ENCODE measurements at places on chromosomes 12 and 14.
A peak's percentile ranks its signal among the peaks of the same experiment; 100 is the strongest.

GRCh38 chr14:95463171-95463901 lies 53.1 kb downstream of the SYNE3 start:
- DNase-seq = no peak

- peak; percentile 70 for DNase-seq
These were observed 88.4 kb downstream of the TMCC3 start for GRCh38 chr12:94561943-94562411.

DNA sequence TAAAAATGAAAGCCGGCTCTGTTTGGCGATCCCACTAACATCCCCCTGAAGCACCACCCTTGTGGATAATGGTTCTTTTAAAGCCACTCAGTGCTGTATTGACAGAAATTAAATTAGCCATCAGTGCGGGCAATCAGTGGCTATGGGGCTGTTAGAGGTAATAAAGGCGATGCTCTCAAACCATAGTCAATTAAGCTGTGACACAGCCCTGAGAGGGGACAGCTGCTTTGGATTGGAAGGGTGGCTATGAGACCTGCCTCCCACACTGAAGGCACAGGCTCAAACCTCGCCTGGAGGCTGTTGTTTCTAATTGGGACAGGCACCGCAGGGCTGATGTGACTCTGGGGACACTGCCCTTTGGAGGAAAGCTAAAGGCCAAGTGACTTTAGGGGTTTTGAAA lies 562.2 kb downstream of the VRK1 start:
- DNase-seq = peak; percentile 68

DNA sequence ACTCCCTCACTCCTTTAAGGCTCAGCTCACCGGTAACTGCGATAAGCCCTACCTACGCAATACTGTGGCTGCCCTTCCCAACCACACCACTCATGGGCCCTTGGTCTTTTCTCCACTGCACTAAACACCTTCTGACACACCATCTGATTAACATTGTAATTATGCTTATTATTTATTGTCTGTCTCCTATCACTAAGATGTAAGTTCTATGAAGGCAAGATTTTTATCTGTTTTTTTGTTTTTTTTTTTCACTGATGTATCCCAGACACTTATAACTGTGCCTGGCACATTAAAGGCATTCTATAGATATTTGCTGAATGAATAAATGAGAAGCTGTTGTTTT lies 34.2 kb upstream of the PYGL start:
- no peak for DNase-seq

- no peak for DNase-seq
These were observed 23.0 kb downstream of the VPS37B start for GRCh38 chr12:122872815-122873361.

- DNase-seq = no peak
These were observed 139.5 kb downstream of the ERC1 start for GRCh38 chr12:1130571-1130970.

DNA sequence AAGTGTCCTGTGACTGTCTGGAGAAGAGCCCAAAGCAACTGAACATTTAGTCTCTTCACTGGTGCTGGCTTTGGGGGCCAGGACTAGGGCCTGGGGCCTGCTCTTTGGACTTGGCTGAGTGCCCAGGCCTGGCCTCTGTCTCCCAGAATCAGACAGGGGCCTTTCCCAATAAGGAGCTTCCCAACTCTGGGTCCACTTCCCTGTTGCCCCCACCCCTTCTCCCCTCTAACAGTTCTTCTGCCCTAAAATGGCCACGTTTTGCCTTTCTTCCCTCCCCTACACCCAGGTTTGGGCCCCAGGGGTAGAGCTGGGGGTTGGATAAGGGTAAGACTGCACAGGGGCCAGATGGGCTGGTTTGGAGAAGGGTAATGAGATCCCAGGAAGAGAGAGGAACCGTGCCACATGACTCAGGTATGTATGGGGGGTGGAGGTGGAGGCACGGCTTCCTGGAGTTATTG lies 10.0 kb upstream of the ITGA5 start:
- no peak for DNase-seq

DNA sequence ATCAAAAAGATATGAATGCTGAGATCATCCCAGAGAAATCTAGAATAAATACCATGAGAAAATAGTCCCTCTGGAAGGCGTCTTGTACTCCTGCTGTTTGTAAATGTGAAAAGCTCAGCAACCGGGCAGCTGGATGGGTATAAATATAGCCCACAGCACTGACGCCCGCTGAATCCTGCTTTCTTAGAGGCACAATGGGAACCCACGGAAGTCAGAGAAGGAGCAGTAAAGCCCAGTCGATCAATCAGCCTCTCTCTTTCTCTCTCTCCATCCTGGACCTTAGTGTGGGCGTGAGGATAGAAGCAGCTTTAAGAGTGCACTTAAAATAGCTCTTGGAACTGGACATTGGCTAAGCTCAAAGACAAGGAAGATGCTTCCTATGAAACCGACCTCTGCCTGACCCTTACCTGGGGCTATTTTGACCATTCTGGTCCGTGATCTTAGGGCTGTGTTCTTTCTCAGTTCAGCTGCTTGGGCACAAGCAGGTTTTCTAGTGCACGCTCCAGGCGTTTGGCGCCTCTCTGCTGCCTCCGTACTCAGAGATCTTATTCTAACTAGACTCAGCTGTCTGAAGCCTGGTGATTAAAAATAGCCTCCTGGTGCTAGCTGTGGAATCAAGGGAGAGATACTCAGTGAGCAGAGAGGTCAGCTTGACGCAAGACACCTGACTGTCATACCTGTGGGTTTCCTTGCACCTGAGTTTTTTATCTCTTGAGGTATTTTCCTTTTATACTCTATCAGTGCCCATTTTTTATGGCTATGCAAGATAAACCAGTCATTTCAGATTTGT lies 144.6 kb downstream of the ETV6 start:
- peak; percentile 27 for DNase-seq

DNA sequence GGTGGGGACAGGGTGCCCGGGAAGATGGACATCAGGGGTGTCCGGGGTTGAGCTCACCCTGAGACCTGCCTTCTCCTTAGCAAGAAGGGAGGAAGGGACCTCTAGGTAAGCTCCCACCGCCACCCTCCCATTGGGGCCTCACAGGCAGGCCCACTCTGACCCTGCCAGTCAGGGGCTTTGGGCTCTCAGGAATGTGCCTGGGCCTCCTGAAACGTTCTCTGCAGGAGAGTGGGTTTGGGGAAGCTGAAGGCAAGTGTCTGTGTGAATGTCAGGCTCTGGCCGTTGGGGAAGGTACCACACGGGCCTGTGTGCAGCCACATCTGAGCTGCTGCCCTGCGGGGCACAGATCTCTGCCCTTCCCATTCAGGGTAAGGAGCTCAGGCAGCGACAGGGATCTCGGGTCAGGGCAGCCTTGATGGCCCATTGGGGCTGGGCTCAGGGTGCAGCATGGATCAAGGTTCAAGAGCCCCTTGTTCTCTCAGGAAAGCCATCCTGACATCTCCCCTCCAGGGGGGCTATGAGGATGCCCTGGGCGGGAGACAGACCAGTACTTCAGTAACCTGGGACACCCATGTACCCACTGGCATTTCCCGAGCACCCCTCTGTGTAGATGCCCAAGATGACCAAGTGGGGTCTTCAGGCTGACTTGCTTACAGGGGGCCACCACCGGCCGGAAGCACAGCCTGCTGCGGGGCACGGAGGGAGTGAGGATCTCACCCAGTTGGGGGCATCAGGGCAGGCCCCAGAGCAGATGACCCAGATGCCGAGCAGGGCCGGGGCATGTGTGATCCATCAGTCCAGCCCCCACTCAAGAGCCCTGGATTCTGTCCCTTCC lies 29.7 kb downstream of the FAM222A start:
- DNase-seq = no peak

- no peak for DNase-seq
These were observed 5.7 kb upstream of the CTDSP2 start for GRCh38 chr12:57852200-57852599.

DNA sequence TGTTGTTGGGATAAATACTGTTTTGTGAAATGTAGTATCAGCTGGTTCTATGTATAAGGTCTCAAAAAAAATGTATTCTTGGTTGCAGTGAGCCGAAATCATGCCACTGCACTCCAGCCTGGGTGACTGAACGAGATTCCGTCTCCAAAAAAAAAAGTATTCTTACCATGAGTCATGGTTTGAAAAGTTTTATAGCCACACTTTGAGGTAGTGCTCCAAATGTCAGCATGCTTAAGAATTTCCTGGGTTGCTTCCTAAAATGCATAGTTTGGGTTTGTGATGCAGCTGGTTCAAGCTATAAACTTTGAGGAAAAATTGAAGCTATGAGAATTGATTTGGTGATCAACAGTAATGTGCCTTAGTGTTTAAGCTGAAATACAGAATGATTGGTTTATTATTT lies 48.0 kb downstream of the ETNK1 start:
- no peak for DNase-seq

GRCh38 chr14:103104654-103105452 lies 10.3 kb downstream of the EXOC3L4 start:
- peak; percentile 86 for DNase-seq

Measured in retina (tissue), 1 donor.